Hepatocyte (in vitro differentiated cells): ENCODE measurements at places on chromosomes 3 and 15. TPM values are rescaled to one million over a fixed set of nuclear protein-coding genes. Genes with fewer than 3 reads are reported as not detected.

ZKSCAN7 gene
- total RNA-seq, result 9.6 and 9.9 TPM in 2 replicates

MAP3K13 gene
- total RNA-seq, result 35.4 and 43.8 TPM in 2 replicates

ABI3BP gene
- 10.4 and 15.0 TPM in 2 replicates for total RNA-seq

FBXO40 gene
- not detected in 2 replicates for total RNA-seq

RASA2 gene
- 12.6 and 13.2 TPM in 2 replicates for total RNA-seq

EFCC1 gene
- 0.23 and 0.76 TPM in 2 replicates for total RNA-seq

ACKR4 gene
- 1.8 and 2.0 TPM in 2 replicates for total RNA-seq

EFHB gene
- 0.64 and 0.70 TPM in 2 replicates for total RNA-seq

STARD5 gene
- total RNA-seq, result 7.2 and 8.2 TPM in 2 replicates

TOMM70 gene
- total RNA-seq, result 65.6 and 75.7 TPM in 2 replicates

EPHB1 gene
- total RNA-seq, result 2.3 and 3.3 TPM in 2 replicates

SH2D7 gene
- not detected in 2 replicates for total RNA-seq

SYNPR gene
- total RNA-seq, result 0.37 and 0.52 TPM in 2 replicates

NANOGP8 gene
- not detected in 2 replicates for total RNA-seq

CCNL1 gene
- 300 and 338 TPM in 2 replicates for total RNA-seq

CX3CR1 gene
- 0.28 and 0.70 TPM in 2 replicates for total RNA-seq

DUT gene
- total RNA-seq, result 45.1 and 50.9 TPM in 2 replicates

RTP3 gene
- total RNA-seq, result 0.64 and 2.0 TPM in 2 replicates

GP9 gene
- total RNA-seq, result not detected in 2 replicates

IMPG2 gene
- 0.72 and 0.77 TPM in 2 replicates for total RNA-seq

SOX14 gene
- total RNA-seq, result not detected in 2 replicates

PLA1A gene
- 2.6 TPM in 2 replicates for total RNA-seq

GSK3B gene
- 48.8 and 49.3 TPM in 2 replicates for total RNA-seq

CASR gene
- total RNA-seq, result 0.32 and 0.37 TPM in 2 replicates
